GM10248 (cell line): ENCODE measurements at places on chromosomes 12 and 14.

GRCh38 chr14:62409169-62409568, 636.1 kb downstream of the KCNH5 start:
- no peak for DNase-seq

GRCh38 chr12:33253178-33253577, 186.4 kb downstream of the SYT10 start:
- no peak for DNase-seq

GRCh38 chr14:89911010-89911919, 43.3 kb downstream of the EFCAB11 start:
- DNase-seq: no peak

GRCh38 chr14:90609376-90609775, 206.9 kb downstream of the TTC7B start:
- DNase-seq: no peak

GRCh38 chr12:113475451-113476175, 3.9 kb upstream of the LHX5 start:
- DNase-seq: no peak

- DNase-seq: peak; percentile 49
Observed at GRCh38 chr12:101696251-101697196, 916 bp upstream of the CHPT1 start.

- DNase-seq: no peak
Observed at GRCh38 chr12:129393357-129393937, 510.4 kb downstream of the TMEM132D start.

GRCh38 chr14:68926236-68926635, 52.9 kb downstream of the ACTN1 start:
- no peak for DNase-seq

GRCh38 chr14:99041141-99041819, 230.7 kb downstream of the BCL11B start:
- DNase-seq: no peak

GRCh38 chr12:64678248-64678647, 68.0 kb downstream of the RASSF3 start:
- no peak for DNase-seq

GRCh38 chr12:112686373-112686772, 105.2 kb upstream of the RPH3A start:
- DNase-seq: no peak

DNA sequence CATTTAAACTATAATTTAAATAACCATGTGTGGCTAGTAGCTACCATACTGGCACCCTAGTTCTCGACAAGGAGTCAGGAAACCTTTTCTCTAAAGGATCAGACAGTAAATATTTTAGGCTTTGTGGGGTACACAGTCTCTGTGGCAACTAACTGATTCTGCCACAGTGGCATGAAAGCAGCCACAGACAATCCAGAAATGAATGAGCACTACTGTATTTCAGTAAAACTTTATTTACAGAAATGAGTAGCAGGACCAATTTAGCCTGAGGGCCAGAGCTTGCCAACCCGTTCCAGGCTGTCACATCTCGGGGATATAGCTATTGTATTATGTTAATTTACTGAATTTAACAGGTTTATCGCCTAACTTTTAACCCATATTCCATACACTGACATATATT, 278.7 kb downstream of the ITPR2 start:
- DNase-seq: no peak

DNA sequence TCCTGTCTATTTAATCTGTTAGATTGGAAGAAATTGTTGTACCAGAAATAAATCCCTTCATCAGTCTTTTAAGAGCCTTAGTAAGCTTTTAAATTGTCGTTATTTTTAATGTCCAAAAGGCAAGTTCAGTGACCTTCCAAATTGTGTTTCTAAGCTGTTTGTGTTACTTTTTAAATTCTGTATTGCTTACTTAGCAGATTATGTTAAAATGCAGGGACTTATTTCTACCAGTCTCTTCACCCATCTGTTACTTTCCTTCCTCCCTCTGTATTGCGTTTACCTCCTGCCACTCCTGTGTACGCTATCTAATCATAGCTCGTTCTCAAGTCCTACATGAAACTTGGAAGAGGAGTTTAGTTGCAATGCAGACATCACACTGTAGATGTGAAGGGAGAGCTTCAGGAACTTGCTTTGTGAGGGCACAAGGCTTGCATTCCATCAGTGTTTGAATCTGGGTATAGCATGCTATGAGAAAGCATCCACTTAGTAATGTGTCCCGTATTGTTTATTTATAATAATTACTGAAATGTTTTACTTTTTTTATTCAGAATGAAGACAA, 406.5 kb upstream of the RGS6 start:
- no peak for DNase-seq

GRCh38 chr14:61973981-61974380, 211.8 kb downstream of the SNAPC1 start:
- DNase-seq: no peak

DNA sequence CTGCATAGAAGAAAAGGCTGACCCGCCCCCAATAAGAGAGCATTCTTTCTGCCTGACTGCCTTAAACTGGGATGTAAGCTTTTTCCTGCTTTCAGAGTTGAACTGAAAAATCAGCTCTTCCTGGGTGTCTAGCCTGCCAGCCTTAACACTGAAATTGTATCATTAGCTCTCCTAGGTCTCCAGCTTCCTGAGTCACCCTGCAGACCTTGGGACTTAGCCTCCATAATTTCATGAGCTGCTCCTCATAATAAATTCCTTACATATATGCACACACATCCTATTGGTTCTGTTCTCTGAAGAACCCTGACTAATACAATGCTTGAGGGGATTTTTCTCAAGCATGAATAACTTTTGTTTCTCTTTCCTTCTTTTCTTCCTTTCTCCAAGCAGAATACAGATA, 76.4 kb upstream of the FAR2 start:
- no peak for DNase-seq

DNA sequence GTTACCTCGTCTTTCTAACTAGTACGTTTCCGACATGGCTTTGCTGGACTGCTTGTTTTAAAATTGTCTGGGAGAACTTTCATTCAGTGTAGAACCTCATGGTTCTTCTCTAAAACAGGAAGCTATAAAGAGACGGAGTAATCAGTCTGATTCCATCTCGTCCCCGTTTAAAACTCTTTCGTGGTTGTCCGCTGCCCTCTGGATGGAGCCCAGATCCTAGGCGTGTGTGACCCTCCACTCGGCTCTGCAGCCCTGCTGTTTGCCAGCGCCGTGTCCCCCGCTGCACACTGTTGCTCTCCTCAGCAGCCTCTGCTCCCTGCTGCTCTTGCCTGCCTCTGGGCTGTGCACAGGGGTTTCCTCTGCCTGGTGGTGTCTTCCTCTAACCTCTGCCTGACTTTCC, 50.2 kb downstream of the SLC8B1 start:
- no peak for DNase-seq

DNA sequence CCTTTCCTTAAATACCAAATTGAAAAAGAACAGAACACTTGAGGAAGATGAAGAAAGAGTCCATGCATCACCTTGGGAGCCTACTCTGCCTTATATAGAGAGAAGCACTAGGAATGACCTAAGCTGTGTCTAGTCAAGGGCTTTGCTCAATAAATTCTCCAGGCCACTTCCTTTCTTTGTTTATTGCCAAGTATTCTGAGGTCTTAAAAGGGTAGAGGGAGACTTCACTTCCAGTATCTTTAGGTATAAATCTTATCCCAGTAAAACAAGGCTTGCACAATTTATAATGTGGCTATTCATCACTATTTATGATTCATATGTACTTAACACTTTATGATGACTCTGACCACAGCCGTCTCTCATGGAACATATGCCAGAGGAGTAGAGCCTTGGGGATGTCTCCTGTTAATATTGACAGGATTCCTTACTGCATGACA, 85.1 kb upstream of the ARHGAP5 start:
- no peak for DNase-seq

GRCh38 chr12:17540921-17541320, 549.1 kb downstream of the RERGL start:
- no peak for DNase-seq

DNA sequence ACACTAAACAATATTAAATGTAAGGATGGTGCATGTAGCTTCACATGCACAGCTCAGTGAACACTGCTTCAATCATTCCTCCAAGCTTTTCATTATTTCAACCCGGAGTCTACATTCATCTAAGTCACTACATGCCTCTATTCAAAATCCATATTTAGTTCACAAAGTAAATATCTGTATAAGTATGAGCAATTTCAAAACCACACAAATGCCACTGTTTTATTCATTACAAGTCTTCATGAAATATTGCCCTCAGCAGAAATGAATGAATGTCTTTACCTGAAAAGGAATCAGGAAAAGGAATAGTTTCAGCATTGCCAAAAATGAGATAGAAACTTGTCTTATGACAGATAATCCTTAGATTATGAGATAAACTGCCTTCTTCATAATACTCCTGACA, 149.4 kb downstream of the SLC38A4 start:
- no peak for DNase-seq

GRCh38 chr12:64580681-64581080, 29.6 kb upstream of the RASSF3 start:
- no peak for DNase-seq

GRCh38 chr12:111677186-111677585, 8.6 kb downstream of the BRAP start:
- no peak for DNase-seq

DNA sequence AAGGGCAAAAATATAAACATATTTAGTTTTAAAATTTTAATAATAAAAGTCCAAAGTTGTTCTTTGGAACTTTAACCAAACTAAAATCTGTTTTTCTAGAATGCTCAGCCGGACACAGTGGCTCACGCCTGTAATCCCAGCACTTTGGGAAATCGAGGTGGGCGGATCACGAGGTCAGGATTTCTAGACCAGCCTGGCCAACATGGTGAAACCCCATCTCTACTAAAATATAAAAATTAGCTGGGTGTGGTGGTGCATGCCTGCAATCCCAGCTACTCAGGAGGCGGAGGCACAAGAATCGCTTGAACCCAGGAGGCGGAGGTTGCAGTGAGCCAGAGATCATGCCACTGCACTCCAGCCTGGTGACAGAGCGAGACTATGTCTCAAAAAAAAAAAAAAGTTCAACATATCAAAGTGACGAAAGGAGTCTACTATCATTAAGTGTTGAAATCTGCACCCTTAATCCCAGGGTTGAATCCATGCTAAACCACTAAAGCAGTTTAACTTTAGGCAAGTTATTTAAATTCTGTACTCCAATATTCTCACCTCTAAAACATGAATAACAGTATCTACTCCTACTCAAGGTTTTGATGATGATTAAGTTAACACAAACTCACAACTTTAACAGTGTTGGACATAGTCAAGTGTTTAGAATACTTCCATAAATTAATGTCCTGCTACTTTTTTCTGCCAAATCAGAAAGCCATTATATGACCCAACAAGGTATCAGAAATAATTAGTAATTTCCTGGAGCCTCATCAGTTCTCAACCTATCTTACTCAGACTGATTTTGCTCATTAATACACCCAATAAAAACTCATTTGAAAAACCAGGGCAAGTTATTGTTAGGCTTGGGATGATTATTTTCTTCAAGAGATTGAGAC, 11.0 kb downstream of the HNRNPC start:
- DNase-seq: no peak

DNA sequence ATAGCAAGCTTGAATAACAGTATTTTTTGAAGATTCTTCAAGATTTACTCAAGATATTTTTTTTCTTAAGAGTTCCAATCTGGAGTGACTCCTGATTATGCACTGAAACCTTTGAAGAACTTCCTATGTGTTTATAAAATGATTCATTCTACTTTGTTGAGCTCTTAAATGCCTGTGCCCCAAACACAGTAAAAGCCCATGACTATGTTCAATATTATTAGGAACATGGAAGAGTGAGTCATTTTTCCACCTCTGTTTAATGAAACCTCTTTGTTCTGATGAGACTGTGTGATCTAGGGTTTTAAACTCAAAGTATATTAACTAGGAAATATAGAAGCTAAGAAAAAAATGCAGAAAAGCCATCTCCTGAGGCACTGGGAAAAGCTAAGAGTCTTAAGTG, 415.0 kb upstream of the FBXO33 start:
- no peak for DNase-seq

GRCh38 chr14:105689722-105690121, 163.3 kb downstream of the TMEM121 start:
- no peak for DNase-seq

DNA sequence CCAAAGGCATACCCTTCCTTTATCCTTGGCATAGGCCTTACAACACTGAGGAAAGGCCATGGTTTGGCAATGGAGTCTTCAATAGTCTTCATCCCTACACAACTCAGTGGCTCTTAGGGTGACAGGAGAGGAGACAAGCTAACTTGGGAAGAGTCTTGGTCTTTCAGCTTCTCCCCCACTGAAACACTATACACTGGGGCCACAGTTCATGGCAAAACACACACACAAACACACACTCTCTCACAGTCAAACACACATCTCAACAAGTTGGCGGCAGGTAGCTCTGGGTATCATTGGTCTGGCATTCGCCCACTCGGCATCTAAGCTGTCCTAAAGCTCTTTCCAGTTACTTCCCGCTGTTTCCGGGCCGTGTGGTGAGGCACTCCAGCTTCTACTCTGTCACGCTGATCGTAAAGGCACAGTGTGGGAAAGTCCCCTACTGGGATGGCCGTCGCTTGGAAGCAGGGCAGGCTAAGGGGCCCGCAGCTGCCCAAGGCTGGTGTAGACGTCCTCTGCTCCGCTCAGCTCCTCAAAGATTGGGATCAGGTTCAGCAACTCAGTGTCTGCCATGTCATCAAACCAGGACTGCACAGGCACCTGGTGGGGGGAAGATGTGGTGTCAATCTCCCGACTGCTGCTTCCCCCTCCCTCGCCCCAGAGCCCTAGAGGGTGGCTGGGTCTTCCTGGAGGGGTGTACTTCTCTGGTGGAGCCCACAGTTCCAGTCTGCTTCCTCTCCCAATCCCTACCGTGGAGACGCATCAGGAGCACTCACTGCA, 4.8 kb upstream of the AVIL start:
- no peak for DNase-seq

DNA sequence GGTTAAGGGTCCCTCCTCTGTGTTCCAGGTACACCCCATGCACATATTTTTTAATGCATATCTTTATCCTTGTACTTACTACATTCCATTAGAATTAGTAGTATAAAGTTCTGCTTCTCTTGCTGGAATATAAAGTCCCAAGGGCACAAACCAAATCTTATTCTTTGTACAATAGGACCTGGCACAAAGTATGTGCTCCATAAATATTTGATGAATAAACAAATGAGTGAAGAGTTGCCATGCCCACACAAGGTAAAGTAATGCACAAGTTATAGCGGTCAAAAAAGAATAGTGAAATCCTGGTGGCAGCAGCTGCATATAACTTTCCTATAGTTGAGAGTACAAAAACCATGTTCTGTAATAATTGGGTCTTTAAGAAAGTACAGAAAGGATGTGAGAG, 82.1 kb upstream of the BMP4 start:
- DNase-seq: no peak

DNA sequence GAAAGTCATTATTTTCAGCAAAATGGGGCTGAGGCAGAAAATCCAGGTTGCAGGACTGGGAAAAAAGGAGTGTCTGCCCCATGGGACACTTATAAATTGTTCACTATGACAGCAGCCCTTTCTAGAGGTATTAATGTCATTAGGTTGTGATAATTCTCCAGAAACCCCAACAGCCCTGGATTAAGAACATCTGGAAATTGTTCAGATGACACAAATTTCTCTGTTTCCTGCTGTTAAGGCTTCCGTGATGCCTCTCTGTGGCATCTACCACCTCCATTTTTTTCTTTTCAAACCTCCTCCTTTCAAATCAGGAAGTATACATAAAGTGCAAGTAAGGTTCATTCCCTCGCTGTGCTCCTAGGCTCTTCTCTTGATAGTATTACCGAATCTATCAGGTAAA, 25.6 kb downstream of the EGLN3 start:
- no peak for DNase-seq
